Trophoblast cell (in vitro differentiated cells and primary cell): ENCODE measurements at places on chromosomes 6 and 20.

- no peak for DNase-seq
Measured at GRCh38 chr6:131183427-131184095, 48.3 kb downstream of the AKAP7 start.

GRCh38 chr6:168605964-168606363 is 165.0 kb downstream of the SMOC2 start:
- no peak for DNase-seq

DNA sequence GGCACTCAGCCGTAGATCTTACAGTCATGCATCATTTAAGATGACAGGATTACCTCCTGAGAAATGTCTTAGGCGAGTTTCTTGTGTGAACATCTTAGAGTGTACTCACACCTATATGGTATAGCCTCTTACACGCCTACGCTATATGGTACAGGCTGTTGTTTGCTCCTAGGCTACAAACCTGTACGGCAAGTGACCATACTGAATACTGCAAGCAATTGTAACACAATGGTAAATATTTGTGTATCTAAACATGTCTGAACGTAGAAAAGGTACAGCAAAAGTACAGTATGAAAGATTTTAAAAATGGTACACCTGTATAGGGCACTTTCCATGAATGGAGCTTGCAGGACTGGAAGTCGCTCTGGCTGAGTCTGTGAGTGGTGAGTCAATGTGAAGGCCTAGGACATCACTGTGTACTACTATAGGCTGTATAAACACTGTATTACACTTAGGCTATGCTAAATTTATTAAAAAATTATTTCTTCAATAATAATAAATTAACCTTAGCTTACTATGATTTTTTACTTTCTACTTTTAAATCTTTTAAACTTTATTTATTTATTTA is 541 bp upstream of the IL20RA start:
- no peak for DNase-seq

GRCh38 chr6:130900913-130901312 is 73.7 kb downstream of the SMLR1 start:
- peak; percentile 27 for DNase-seq

DNA sequence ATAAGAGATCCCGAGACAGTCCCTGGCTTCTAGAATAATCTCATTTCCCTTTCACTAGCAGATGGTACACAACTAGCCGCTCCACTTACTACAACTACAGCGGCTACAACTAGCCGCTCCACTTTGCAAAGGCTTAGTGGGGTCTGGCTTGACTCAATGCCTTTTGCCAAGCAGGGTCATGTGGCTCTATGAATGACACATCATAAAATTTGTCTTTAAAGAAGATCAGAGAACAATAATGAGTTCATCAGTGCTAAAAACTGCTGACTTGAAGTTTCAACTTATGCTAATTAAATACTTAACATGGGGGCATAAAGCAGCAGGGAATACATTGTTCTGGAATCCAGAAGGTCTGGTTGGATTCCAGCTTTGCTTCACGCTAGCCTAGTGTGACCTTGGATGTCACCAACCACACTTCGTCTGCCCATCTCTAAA is 2.0 kb upstream of the MICAL1 start:
- DNase-seq, result no peak

- DNase-seq, result no peak
Measured at GRCh38 chr6:157999168-158000051, 17.7 kb downstream of the SYNJ2 start.

- no peak for DNase-seq
Measured at GRCh38 chr6:167512696-167513375, 187.9 kb downstream of the TTLL2 start.

DNA sequence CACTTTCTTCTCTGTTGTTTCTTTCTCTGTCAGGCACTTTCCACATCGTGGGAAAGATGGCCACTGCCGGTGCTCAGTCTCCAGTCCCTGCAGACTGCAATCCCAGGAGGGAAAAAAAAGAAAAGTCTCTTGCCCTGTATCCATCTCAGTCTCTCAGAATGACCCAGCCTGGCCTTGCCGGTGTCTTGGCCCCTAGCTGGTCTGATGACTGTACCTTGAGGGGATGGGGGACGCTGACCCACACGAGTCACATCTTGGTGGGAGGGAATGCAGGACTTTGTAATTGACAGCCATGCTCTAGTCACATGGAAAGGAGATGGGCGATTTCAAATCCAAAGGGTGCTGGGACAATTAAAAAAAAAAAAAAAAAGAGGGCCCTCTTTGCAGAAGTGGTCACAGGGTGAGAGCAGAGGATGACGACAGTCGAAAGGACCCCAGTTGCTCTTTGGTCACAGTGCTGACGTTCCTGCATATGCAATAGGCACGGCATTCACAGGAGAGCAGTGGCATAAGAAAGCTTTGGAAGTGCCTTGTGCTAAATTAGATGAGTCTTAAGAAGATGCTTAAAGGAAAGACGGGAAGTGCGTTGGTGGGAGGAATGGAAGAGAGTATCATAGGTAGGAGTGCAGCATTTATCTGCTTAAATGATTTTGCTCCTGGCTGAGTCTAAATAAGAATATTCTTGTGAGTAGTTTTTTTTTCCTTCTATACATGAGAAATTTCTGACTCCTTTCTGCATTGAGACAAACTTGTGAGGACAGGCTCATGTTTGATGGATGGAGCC is 63.9 kb upstream of the AKAP12 start:
- no peak for DNase-seq

GRCh38 chr6:1770968-1771723 is 161.4 kb downstream of the FOXC1 start:
- no peak for DNase-seq

- DNase-seq, result no peak
Measured at GRCh38 chr20:2521369-2522305, 12.9 kb upstream of the ZNF343 start.

GRCh38 chr20:910870-911770 is 5.0 kb downstream of the ANGPT4 start:
- no peak for DNase-seq

- peak; percentile 29 for DNase-seq
Measured at GRCh38 chr20:38392356-38392755, 42.8 kb downstream of the SNHG17 start.

- no peak for DNase-seq
Measured at GRCh38 chr6:36592221-36592655, 1.9 kb upstream of the SRSF3 start.
